Stimulated activated CD4-positive, alpha-beta T cell treated with anti-CD3 and anti-CD28 coated beads, Interleukin-1b, Interleukin-23, amount 100 ng/mL, for 1 hour (primary cell): ENCODE measurements at places on chromosomes 4 and X.

GRCh38 chrX:132671229-132671641 lies 182.4 kb upstream of the MBNL3 start:
- DNase-seq = no peak

- DNase-seq = no peak
Measured at GRCh38 chr4:54924891-54925290, 200.5 kb downstream of the KDR start.

DNA sequence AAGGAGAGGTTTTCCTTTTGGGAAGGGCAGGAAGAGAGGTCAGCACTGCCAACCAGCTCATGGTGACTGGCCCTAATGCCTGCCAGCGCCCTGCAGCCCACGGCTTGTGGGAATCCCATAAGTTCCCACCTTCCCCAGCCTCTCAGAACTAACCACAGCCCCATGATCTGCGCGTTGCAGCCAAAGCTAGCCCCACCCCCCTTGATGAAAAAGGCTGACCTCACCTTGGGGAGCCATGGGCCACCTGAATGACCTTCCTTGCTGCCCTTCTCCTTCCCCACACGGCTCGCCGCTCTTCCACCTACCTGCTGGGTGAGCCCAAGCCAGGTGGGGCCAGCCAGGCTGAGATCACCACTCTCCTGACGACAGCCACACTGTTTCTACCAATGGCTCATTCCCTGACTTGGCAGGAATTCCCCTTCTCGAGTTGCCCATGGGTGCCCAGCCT lies 3.9 kb upstream of the ELF4 start:
- no peak for DNase-seq

DNA sequence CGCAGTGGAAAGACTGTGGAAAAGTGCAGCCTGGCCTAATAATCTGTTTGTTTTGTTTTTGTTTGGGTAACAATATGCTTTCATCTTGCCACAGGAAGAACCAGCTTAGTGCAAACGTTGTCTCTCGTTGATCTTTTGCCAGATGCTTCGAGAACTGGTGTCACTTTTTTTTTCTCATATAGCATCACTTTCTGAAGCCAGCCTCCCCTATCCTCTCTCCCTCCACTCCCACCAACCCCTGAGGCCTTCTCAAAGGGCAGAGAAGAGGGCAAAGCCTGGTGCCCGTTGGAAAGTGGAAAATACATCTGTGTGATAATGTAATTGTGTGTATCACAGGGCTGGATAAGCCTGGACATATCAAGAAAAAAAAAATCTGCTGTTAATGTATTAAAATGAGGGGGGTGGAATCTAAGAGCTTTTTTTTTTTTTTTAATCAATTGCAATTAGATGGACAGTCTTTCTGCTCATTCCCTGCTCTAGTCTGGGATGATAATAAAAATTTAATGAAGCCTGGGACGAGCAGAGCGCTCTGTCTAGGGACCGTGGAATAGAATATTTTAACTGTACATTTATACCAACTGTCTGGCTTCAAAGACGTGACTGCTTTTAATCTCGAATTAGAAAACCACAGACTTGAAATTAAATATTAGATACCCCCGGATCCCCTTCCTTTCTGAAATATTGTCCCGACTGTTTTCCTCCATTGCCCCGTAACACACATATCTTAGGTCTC lies 8.1 kb downstream of the POU4F2 start:
- DNase-seq = no peak

DNA sequence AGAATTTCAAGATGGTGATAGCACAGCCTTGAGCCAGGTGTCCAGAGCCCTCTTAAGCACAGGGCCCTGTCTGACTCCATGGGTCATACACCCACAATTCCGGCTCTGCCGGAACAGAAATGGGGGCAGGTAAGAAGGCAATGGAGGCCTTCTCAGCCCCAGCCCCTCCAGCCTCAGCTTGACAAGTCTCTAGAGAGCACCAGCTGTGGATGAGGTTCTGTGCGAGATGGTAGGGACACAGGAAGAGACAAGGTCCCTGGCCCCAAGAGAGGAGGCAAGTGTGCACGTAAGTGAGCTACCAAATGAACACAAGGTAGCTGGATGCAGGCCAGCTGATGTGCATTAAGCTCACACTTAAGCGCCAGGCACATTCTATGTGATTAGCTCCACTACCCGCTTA lies 2.4 kb upstream of the PRRG3 start:
- no peak for DNase-seq

- no peak for DNase-seq
Measured at GRCh38 chrX:19566359-19567222, 51.3 kb upstream of the MAP3K15 start.

GRCh38 chrX:49179358-49179757 lies 6.8 kb downstream of the PRICKLE3 start:
- no peak for DNase-seq

DNA sequence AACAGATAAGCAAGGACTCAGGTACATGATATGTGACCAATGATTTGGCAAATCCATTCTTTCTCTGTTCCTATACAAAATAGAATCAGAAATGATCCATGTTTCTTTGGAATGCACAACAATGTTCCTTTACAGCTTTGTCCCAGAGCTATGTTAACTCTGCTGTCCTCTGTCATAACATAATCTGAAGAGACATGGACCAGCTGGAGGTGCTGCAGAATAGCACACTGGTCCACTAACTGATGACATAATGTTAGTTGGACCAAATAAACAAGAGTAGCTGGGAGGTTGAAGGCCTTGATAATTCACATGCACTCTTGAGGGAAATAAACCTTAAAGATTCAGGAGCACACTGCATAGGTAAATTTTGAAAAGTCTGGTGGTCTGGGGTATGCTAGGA lies 23.0 kb upstream of the DHX15 start:
- no peak for DNase-seq

DNA sequence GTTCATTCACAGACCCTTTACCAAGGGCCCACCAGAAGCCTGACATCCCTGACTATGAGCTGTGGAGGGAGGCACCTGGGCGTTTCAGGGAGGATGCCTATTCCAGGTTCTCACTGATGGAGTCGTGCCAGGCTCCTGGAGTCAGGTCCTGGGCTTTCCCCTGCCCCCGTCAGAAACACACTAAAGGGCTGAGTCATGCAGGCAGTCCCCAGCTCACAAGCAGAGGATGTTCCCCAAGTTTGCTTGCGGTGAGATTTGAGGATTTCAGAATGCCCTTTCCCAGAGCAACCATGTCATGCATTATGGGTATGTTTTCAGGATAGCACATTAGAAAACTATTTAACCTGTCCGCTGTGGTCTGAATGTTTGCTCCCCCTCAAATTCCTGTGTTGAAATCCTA lies 45.2 kb downstream of the FHDC1 start:
- DNase-seq = no peak

DNA sequence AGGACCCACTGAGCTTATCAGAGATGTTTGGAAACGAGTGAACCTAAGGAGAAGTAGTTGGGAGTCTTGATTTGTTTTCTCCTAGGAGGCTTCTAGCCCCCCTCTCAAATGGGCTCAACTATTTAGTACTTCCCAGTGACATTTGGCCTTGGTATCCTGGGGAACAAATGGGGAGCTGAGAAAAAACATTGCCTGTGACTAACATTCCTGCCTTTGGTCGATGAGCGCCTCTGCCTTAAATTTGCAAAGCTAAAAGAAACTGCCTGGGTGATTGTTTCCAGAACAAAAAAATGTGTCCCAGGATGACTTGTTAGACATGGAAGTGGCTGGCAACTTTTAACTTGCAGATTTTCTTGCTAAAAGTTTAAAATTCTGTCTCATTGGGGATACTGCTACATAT lies 58.8 kb upstream of the IGFBP7 start:
- no peak for DNase-seq

GRCh38 chr4:74969507-74970474 lies 36.9 kb downstream of the PARM1 start:
- no peak for DNase-seq

GRCh38 chr4:140277576-140277975 lies 95.9 kb upstream of the SCOC start:
- DNase-seq = no peak

DNA sequence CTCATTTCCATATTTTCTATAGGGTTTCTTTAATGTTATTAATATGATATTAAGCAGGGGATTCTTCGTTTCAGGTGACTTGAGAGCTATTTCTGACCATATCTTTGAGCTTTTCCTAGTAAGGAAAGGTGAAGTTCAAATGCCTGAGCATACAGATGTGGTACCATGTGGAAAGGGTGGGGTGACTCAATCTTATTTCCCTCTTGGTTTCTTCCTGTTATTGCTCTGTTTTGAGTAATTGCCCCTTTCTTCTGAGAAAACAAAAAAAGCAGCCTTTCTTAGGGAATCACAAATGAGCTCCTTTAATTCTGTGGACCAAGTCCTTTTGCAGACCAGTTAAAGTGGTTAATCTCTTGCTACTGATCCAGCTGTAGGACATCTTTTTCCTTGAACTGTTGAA lies 41.0 kb upstream of the AGA start:
- no peak for DNase-seq

DNA sequence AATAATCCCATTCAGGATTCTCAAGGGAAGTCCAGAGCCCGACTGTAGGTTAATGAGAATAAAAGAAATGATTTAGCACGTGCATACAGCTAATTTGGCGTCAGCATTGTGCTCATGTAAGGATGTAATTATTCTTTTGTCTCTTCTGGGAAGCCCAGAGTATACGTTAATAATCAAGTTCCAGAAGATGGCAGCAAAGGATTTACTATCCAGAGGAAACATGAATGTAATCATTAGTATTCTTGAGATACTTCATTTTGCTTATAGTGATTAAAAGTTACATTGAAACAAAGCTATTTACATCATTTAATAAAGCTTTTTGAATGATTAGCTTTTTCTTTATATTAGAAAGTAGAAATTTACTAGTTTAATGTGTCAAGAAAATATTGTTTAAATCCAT lies 27.1 kb upstream of the MAP9 start:
- DNase-seq = no peak

DNA sequence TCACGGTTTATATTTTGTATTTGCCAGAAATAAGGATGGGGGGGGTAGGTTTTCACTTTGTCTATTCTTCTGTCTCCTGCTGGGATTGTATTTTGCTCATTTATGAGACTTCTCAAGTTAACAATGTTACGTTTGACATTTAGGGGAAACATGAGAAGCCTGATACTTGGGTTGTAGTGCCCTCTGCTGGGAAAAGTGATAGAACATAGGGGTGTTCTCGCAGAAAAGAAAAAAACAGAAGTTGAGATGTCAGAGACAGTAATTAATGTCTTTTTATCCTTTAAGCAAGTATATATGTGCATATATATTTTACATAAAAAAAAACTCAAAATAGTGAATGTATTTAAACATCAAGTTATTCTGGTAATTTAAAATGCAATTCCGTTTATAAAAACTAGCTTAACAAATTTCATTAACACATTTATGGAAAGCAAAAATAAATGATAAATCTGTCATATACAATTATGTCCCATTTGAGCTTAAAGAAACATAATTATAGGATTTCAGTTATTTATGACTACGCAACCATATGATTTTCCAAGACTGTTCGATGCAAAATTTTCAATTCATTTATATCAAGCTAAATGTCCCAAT lies 46.0 kb upstream of the TMPRSS11F start:
- no peak for DNase-seq

GRCh38 chr4:176533159-176533558 lies 213.4 kb downstream of the SPCS3 start:
- DNase-seq = no peak

- DNase-seq = no peak
Measured at GRCh38 chr4:151641983-151642382, 118.8 kb downstream of the GATB start.

DNA sequence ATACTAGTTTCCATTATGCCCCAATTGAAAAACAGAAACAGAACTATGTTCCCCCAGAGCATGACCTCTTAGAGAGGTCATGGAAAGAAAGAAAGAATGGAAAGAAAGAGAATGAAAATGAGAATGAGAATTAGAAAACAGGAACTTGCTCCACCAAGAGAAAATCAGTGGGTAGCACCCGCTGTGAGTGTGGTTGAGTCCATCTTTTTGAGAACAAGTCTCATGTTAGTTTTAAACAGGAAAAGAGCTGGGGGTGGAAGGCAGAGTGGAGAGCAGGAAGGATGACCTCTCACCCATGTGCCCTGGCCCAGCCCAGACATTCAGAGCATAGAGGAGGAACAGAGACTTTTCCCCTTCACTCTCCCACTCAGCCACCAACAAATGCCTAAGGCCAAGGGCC lies 4.9 kb downstream of the GSX2 start:
- no peak for DNase-seq

- no peak for DNase-seq
Measured at GRCh38 chr4:2286904-2287593, 25.1 kb upstream of the MXD4 start.

GRCh38 chr4:27592738-27593137 lies 732.1 kb downstream of the STIM2 start:
- DNase-seq = no peak

- DNase-seq = no peak
Measured at GRCh38 chr4:184397516-184398163, 76.7 kb downstream of the IRF2 start.
